Stimulated activated CD4-positive, alpha-beta T cell treated with anti-CD3 and anti-CD28 coated beads, TNF-alpha, amount 100 ng/mL, for 24 hours (primary cell): ENCODE measurements at places on chromosomes 2 and 18.

DNA sequence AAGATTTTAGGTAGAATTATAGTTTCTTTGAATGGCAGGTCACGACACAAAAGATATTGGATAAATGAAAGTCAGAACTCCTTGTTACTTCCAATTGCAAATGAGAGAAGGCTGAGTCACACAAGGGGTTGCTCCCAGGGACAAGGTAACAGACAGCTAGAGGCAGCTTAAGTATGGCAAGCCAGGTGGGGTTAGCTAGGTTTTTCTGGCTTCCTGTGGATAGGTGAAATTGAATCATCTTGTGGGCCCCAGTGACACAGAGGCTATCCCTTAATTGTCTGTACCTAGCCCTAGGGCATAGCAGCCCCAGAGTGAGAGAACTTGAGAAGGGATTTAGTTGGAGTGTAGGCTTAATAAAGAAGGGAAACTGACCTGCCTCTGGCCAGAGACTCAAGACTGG lies 407.7 kb upstream of the SLC8A1 start:
- no peak for DNase-seq

- no peak for DNase-seq
Observed at GRCh38 chr2:16973586-16974286, 308.1 kb upstream of the CYRIA start.

GRCh38 chr2:215290980-215291599 lies 20.8 kb upstream of the ATIC start:
- no peak for DNase-seq

DNA sequence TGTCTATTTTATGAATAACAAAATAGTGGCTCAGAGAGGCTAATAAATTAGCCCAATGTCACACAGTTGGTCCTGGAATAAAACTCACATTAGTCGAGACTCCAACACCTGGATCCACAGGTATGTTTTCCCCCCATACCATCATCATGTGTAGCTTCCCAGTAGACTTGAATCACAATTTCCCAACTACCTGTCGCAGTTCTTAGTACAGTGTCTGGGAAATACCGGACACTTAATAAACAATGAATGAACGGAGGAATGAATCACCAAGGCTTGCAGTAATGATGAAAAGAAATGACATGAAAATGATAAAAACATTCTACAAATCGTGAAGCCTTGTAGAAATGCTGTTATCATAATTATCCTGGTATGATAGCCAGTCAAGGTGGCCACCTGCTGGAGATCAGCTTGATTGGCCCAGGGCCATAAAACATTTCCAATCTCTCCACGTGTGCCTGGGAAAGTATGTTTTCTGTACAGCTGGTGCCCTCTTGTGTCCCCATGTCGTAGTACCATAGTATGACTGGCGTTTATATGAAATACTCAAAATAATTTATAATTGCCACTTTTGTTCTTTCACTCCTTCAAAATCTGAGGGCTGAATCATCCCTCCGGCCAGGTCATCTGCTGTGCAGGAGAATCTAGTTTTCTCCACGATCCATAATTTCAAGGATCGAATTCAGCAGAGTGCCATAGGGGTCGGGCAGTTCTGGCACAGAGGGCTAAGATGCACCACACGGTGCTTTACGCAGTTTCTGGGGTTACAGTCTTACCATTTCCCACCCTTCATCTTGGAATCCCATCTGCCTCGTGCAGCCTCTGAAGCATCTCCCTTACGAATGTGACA lies 95.4 kb downstream of the LAMA1 start:
- DNase-seq: no peak

- DNase-seq: no peak
Observed at GRCh38 chr2:219769090-219769910, 141.9 kb downstream of the SLC4A3 start.

DNA sequence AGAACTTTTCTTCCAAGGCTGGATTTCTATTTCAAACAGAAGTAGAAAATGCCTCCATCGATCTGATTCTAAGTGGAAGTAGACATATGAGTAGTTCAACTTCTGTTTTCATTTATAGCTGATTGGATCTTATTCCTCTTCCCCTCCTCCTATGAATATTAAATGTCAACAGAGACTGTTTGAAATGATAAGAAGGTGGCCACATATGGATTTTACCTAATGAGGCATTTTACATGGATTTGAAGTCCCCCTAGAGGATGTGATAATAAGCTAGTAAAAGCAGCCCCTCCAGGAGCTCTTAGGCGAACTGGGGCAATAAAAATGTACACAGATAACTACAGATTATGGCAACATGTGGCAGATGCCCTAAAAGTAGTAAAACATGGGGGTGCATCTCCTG lies 71.0 kb downstream of the UPP2 start:
- no peak for DNase-seq

DNA sequence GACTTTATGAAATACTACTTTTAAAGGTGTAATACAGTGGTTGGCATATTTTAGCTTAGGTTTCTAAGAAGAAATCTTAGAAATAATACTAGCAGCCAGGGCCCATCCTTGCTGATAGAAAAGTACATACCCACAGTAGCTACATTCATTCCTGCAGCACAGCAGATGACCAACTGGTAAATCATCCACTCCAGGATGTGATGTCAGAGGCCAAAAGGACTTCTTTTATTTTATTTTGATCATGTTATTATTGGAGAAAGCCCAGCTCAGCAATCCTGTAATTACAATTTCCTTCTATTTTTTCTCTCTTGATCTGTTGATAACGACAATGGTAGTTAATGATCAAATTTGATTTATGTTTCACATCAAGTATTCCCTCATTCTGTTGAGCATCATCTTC lies 18.0 kb upstream of the TTN start:
- no peak for DNase-seq

DNA sequence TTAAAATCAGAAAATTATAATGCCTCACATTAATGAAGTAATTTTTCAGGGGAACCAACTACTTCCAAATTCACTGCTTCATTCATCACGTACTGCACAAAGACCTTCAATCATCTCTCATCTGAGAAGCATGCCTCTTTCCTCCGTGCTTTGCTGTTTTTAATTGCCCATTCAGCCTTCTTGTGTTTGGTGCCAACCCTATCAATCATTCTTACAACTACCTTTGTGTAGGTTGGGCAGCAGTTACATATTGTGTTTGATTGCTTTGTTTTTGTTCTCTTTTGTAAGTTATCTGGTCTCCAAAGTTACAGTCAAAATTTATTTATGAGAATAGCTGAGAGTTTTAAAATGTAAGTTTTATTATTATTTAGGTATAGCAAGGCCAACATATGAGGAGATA lies 549.0 kb upstream of the SLC8A1 start:
- no peak for DNase-seq

DNA sequence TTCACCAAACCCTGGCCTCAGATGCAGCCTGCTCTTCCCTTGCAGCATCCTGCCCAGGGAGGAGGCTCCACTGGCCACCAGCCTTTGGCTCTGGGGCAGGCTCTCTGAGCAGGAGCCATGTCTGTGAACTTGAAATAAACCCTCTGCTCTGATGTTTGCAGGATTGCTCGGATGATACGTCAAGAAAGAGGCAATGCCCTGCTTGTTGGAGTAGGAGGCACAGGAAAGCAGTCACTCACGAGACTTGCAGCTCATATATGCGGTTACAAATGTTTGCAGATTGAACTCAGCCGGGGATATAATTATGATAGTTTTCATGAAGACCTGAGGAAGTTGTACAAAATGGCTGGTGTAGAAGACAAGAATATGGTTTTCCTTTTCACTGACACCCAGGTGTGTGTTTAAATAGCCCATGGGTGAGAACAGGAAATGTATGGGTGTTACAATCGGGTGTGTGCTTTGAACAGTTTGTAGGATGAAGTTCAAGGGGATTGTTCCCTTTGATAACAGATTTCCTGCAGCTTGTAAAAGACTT lies 177.9 kb downstream of the DNAH6 start:
- peak; percentile 2 for DNase-seq

- no peak for DNase-seq
Observed at GRCh38 chr2:149180226-149180875, 141.9 kb downstream of the LYPD6B start.

DNA sequence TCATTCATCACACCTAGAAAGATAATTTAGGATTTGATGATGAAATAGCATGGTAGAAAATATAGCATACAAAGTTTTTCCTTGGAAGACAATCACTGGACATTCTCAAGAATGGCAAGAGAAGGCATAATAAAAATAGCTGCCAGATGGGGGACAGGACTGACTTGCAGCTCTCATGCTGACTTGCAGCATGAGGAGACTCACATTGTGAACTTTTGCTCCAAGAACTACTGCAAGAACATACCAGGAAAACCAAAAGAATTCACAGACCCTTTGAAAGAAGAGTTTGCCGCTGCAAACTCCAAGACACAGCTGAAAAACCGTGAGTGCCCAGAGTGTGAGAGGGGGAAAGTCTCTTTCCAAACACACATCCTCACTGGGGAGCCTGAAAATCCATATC lies 47.0 kb downstream of the CRYGD start:
- no peak for DNase-seq

DNA sequence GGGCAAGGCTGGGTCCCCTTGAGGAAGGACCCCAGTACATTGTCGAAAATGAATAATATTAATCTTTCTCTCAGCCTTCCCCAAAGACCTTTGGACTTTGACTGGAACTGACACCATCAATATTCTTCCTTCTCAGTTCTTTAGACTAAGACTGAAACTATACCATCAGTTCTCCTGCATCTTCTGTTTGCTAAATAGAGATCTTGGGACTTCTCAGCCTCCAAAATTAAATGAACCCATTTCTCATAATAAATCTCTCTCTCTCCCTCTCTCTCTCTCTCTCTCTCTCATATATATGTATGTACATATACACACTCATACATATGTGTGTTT lies 39.7 kb upstream of the VRK2 start:
- DNase-seq: no peak

DNA sequence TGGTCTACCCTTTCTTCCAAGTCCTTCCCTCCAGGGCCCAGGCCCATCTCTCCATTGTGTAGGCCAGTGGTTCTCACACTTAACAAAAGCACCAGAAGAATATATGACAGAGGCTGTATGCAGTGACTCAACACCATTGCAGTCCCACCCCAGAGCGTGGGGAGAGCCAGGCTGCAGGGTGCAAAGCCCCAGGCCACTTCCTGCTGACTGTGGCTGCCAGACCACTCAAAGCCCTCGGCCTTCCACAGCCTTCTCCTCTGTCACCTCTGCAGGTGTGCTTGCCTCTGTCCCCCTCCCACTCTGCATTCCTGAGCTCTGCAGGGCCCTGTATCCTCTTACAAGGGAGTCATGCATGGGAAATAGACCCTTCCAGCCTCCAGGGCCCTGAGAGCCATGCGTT lies 40.4 kb upstream of the ARHGEF4 start:
- DNase-seq: no peak
